ENCODE measurements at places on chromosomes 2 and 18.
A peak's percentile ranks its signal among the peaks of the same experiment; 100 is the strongest.

DNA sequence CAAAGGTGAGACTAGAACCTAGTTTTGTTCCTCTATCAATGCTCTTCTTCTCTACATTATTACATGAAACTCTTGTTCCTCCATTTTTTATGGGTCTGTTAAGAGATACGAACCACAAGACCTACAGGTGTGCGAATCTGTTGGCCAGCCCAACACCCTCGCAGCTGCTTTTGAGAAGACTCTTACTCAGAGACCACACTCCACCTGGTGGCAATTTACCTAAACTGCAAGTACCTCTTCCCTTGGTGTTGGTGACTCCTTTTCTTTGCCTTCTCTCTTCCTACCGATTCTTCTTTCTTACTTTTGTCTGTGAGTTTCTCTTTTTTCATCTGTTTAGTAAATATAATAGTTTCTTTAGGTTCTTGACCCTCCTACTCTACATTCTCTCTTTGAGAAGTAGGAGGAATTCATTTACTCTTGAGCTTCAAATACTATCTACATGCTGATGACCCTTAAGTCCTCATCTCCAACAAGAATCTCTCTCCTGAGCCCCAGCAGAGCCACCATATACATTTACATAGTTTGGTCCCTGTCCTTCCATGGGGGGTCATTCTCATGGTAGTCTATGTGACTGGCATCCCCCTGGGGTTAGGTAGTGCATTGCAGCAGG lies 81.8 kb upstream of the GAREM1 start:
- peak; percentile 63 for DNase-seq

- DNase-seq: no peak
Observed at GRCh38 chr18:79366177-79367094, 29.3 kb upstream of the NFATC1 start.

DNA sequence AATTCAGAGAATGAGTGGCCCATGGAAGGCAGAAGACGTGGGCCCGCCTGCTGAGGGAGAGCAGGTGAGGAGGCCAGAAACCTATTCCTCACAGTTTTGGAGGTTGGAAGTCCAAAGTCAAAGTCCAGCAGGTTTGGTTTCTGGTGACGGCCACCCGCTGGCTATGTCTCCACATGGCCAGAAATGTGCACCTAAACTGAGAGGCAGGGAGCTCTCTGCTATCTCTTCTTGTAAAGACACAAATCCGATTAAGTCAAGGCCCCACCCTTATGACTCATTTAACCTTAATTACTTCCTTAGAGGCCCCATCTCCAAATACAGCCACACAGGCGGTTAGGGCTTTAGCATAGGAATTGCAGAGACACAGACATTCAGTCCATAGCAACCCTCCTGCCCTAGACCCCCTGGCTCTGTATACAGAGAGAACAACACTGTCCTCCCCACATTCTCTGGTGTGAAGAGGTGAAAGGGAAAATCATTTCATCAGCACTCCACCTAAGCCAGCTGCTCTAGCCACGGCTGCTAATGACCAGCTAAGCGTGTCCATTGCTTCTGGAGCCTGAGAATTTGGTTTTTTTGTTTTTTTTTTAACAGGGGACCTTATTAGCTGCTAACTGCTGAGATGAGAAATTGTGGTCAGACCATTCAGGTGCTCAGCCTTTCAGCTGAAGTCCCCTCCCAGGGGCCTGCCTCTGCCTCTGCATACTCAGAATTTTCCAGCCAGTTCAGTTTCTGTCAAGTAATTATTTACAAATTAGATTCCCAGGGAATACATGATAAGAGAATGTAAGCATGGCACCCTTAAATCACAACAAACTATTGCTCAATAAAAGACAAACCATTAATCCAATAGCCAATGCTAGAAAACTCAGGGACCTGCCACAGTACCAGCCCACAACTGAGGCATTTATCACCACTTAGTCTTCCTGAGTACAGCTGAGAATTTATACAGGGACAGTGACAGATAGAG lies 368.7 kb upstream of the ID2 start:
- DNase-seq: peak; percentile 64

GRCh38 chr2:124343827-124344498 lies 318.9 kb downstream of the CNTNAP5 start:
- no peak for DNase-seq

- no peak for DNase-seq
Observed at GRCh38 chr2:195537811-195538210, 119.2 kb upstream of the SLC39A10 start.

DNA sequence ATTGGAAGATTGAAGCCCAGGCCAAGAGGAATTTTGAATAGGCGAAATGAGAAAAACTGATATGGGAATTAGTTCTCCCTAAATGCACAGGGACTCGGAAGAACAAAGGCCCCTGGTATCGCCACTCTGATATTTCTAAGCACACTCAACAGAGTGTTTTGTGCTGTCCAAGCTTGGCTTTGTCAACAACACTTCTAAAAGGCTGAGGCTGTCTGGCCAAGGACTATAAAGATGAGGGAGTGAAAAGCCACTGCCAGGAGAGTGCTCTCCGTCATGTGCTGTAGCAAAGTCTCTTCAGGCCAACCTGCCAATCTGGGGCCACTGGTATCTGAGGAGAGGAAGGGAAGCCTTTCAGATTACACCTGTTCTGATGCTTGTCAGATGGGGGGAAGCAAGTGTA lies 611.2 kb upstream of the PIK3C3 start:
- no peak for DNase-seq

DNA sequence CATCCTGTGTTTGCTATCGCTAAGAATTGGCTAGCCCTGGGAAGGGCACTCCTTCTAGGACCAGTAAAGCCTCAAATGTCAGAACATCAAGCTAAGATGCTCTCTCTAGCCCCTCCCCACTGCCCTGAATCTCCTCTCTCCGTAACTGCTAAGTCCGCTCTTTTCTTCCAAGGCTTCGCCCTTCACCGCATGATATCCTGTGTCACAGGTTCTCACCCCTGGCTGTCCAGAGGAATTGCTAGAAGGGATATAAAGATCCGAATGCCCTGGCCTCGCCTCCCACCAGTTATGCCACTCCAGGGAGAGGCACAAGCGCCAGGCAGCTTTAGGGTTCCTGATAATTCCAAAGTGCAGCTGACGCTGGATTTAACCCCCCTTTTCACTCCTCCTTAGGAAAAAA lies 17.1 kb upstream of the GPR45 start:
- DNase-seq: no peak

DNA sequence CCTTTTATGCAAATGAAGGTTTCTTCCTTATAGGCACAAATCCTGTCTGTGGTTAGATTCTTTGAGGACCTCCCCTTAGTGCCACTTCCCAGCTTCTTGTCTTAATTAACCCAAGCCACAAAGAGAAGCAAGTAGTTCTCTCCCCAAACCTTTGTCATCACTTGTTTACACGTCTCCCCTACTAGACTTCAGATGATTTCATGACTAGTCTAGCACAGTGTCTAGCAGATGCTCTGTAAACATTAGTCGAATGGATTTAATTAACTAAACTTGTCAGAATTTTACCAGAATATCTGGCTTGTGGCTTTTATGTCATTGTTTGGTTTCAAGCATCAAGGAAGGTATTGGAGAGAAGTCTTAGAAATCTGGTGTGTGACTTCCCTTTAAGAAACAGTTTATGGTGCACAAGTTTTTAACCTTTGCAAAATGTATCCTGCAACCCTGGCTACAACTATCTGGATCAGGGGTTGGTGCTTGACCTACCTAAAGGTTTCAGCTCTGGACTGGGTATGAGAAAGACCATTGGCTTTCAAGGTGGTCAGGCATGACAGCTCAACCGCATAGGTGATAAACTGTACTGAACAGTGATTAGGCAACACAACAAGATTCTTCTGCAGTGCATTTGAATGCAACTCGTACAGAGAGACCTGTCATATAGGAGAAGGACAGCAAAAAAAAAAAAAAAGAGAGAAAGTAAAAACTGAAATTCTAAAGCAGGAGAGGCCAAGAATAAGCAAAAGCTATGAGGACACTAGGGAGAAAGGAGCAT lies 93.2 kb upstream of the CCDC150 start:
- no peak for DNase-seq

GRCh38 chr2:237065071-237065377 lies 20.7 kb upstream of the COPS8 start:
- no peak for DNase-seq

GRCh38 chr18:50880119-50880465 lies 1.2 kb downstream of the ME2 start:
- no peak for DNase-seq

DNA sequence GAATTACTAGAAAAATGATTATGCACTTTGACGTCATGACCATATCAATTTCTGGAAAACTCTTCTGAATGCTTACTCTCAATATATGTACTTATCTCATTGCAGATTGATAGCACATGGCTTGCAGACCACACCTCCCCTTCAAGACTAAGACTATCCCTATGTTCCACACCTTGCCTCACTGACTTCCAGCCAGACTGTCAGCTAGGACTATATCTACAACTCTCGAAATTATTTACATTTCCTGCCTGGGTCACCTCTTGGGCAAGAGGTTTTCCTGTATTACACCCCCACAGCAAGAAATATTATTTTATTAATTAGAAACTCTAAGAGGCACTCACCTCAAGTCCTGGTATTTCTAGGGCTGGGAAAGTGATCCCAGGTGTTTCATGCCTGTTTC lies 236.6 kb downstream of the CYRIA start:
- no peak for DNase-seq

GRCh38 chr2:71003966-71004755 lies 9.5 kb upstream of the TEX261 start:
- no peak for DNase-seq

DNA sequence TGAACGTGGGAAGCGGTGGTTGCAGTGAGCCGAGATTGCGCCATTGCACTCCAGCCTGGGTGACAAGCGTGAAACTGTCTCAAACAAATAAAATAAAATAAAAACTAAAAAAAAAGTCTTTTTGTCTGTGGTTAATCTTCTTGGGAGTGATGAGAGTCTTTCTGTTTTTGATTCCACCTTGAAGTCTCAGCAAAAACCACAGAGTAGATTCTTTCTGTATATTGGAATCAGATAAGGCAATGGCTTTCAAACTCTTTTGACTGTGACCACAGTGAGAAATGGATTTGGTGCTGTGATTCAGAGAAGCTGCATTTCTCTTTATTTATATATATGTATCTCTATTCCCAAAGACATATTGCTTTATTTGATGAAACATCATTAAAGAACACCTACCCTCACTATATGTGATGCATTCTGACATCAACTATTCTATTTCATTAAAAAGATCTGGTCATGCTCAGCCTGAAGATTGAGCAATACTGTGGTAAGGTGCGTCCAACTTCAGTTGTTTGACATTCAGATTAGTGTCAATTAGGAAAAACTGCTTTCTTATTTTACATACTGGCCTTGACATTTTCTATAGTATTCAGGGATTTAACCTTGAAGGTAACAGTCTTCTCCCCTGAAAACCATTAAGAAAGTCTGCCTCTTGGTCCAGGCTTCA lies 15.6 kb downstream of the HRH4 start:
- DNase-seq: no peak

DNA sequence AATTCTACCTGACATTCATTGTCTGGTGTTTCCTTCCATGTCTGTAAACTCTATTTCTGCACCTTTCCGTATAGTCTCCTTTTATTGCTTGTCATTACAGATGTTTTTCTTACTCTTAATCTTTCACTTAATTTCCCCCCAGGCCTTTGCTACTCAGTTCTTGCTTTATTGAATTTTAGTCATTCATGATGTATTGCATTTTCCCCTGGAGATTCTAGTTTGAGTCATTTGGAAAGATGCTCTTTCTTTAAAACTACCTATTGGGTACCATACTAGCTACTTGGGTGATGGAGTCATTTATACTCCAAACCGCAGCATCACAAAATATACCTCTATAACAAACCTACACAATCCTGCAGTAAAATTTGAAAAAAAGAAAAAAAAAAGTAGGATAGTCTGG lies 27.2 kb upstream of the LPIN2 start:
- no peak for DNase-seq

- no peak for DNase-seq
Observed at GRCh38 chr2:231132129-231132528, 7.3 kb upstream of the HTR2B start.

Measured in CD4-positive, alpha-beta T cell treated with Interleukin-15 for 4 hours (primary cell).